ENCODE measurements at places on chromosomes 1 and 21.

DNA sequence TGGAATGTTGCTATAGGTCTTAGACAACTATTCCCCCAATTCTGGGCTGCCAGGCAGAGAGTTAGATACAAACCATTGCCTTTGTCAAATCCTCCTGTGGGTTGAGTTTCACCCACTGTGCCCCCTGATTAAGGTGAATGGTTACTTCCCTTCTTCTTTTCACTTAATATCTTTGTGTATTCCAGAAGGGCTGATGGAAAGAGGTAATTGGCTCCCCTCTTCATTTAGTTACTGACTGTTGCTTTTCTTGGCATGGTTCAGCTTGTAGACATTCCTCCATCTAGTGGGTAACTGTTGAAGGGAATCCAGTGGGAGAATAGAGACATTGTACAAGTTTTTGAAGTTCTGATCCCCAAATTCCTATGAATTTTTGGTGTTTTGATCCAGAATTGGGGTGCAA, 43.8 kb upstream of the MACF1 start:
- DNase-seq, result no peak

DNA sequence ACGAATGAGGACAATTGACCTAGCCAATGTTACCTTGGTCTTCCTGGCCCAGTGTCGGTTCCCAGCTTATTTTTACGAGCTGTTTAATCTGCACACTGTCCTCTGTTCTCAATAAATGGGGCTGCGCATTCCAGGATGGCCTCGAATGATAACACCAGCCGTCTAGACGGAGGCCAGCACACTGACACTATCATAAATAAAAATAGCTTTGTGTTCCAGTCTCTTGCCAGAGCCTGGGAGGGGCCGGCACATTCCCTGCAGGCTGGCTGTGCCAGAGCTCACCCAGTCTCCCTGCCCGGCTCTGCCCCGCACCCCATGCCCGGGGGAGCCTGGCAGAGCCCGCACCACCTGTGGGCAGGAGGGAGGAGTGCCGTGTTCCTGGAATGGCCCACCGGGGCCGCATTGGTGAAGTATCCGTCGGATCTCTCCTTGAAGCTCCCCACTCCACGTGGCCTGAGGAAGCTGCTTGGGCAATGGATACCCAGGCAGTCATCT, 92.1 kb downstream of the SPSB1 start:
- DNase-seq, result no peak

DNA sequence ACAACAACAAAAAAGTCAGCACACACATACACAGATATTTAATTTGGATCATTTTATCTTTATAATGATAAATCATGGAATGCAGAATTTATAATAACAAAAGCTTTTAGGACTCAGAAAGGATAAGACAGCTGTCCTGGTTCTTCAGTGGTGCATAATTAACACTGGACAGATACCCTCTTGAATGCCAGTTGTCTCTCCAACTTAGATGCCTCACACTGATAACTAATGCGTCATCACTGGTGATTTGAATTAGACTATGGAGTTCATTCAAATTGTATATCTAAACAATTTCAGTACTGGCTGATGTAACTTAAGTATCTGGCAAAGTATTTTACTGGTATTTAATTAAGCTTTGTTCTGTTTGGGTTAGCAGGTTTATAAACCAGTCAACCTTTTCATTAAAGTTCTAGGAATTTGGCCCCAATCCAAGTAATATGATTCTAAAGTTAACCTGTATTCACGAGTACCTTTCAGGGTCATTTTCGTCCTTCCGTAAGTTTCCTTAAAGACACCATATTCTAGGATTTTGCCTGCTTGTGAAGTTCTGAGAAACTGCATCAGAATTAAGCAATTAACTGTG, 1199.5 kb upstream of the TMPRSS15 start:
- DNase-seq, result no peak

DNA sequence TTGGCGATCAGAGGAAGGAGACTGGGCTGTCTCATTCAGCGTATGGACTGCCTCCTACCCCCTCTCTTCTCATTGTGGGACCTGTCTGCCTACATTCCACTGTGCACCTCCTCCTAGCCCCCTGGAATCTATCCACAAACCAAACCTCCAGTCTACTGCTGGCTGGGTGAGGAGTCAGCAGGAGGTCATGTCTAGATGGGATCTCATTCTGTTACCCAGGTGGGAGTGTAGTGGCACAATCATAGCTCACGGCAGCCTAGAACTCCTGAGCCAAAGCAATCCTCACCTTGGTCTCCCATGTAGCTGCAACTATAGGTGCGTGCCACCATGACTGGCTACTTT, 18.0 kb upstream of the TTC22 start:
- DNase-seq, result no peak

- no peak for DNase-seq
These were observed 1235.0 kb upstream of the ADGRL4 start for GRCh38 chr1:80241566-80241965.

DNA sequence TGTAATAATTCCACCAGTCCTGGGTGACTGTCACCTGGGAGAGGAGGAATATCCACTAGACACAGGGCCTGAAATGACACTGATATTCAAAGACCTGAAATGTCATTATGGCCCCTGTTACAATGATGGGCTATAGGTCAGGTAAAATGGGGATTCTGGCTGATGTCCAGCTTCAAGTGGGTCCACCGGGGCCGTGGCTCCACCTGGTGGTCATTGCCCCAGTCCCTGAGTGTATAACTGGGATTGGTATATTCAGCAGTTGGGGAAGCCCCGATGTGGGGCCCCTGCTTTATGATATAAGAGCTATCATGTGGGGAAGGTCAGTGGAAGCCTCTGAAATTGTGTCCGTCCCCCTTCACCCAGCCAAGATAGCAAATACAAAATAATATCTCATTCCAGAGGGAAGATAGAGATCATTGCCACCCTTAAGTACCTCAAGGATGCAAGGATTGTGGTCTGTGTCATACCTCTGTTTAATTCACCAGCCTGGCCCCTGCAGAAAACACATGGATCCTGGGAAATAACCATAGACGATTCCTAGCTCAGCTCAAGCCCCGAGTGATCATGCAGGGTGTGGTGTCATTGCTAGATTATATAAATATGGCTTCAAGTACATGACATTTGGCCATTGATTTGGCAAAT, 19.4 kb downstream of the PLEKHO1 start:
- no peak for DNase-seq

GRCh38 chr1:65440915-65441314, 20.4 kb downstream of the LEPR start:
- no peak for DNase-seq

DNA sequence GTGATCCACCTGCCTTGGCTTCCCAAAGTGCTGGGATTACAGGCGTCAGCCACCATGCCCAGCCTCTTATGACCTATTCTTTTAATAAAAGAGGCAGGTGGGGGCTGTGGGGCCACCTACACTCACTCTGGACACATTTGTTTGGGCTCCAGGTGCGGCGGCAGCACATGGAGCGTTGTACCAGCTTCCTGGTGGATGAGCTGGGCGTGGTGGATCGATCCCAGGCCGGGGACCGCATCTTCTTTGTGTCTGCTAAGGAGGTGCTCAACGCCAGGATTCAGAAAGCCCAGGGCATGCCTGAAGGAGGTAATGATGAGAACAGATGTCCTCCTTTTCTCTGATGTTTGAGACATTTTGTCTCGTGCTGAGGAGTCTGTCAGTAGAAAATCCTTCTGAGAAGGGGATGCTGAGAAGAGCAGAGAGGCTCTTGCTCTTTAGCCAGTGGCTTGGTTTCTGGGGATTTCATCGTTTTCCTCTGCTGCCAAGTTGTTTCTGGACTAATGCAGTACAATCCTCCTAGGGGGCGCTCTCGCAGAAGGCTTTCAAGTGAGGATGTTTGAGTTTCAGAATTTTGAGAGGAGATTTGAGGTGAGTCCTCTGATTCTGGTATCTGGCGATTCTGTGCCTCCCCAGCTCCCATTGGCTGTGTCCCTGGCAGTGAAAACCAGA, 17.9 kb upstream of the MIIP start:
- DNase-seq, result no peak

DNA sequence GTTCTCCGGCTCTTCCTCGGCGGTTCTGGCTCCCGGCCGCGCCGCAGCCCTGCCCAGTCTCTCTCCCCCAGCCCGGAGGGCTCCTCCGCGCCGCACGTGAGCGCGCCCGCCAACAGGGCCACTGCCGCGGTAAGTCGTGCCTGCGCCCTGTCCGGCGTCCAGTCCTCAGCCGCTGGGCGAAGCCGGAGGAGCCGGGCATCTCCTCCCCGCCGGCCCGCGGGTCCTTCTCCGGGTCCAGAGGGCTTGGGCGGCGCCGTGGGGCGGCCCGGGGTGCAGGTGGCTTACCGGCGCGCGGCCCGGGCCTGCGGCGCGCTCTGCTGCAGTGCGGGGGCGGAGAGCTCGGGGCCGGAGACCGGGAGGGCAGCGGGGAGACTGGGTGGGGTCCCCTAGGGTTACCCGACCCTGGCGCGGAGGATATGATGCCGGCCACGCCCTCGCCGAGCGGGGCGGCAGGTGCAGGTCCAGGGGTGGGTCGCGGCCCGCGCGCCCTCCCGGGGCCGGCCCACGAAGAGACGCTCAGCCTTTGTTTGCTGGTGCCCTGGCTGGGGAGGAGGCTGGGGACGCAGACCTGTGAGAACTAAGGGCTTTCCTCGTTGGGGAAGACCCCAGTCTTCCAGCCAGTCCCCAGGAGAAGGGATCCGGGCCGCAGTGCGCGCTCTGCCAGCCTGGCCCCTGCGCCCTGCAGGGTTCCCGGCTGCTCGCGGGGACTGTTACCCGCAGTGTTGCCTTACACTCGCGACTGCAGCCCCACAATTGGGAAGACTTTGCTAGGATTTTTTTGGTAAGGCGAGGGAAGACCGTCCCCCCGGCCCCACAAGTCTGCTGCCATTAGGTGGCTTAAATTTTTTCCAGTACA, at the start of gene DOP1B:
Gene DOP1B (plus strand): TSS at position 10 of the 856 bp plus-strand sequence. CDS start 7,910 bp downstream, outside the sequence.
- no peak for DNase-seq

DNA sequence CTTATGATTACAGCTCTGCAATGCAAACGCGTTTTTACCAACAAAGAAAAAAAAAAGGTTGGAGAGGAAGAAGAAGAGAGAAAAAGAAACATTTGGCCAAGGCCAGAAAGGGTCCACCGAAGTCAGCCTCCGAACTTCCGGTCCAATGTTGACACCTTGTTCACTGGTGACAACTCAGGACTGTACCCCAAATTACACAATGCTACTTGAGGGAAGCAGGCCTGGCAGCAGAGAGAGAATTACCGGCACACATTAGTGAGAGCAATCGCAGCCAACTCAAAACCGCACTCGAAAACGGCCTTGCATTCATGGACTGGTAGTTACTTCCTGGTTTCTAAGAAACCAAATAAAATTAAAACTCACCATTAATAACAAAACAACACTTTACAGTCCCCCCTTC, 652.5 kb downstream of the KIF26B start:
- DNase-seq, result no peak

DNA sequence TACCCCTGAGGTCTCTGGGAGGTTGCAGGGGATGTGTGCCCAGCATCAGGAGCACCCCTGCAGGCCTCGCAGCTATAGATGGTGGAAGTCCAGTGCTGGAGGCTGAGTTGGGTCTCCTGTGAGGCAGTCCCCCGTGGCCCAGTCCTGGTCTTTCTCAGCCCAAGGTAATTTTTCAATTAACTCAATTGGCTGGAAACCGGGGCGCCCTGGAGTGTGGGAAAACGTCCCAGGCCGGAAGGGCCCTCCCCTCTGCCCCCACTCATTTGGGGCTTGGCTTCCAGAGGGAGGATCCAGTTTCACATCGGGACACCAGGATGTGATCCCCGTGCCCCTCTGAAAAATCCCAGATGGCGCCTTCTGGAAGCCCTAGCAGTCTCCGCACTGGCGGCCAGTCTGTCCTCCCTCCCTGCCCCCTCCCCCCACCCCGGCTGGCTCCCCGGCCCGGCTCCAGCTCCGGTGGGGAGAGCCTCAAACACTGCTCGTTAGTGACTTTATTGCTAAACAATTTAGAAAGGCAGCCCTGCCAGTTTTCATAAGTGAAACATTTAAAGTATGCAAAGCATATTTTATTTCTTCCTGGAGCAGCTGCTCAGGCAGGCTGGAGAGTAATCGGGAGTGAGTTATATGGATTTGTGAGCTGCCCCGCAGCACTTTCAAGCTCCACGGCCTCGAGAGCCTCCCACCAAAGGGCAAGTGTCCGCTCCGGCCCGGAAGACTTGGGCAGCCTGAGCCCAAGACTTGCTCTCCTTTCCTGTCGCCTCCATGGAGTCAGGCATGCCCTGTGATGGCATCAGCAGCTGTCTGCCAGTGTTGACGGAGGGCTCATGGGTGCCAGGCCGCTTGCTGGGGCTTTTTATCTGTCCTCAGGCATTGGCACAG, 208.2 kb upstream of the TMEM51 start:
- peak; percentile 68 for DNase-seq

GRCh38 chr1:41724248-41724647, 194.5 kb downstream of the HIVEP3 start:
- no peak for DNase-seq

DNA sequence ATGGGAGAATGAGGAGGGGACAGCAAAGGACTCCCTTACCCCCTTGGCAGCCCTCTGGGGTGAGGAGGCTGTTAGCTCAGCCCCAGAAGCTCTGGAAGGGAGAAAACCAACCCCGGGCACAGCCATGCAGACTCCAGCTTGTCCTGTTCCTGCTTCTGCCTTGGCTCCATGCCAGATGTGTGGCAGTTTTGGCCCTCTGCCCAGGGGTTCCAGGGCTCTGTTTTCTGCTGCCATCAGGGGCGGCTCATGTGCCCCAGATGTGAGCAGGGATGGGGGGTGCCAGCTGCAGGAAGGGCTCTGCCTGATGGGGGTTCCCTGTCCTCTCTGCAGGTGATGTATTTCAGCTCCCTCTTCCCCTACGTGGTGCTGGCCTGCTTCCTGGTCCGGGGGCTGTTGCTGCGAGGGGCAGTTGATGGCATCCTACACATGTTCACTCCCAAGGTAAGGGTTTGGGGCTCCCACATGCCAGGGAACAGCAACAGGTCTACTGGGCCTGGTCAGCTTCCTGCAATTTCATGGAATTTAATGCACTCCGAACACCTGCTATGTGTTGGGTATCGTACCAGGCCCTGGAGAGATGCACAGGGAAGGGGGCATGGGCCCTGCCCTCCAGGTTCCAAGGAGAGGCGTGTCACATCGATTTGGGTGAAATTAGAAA, 26.1 kb downstream of the SLC6A17 start:
- no peak for DNase-seq

DNA sequence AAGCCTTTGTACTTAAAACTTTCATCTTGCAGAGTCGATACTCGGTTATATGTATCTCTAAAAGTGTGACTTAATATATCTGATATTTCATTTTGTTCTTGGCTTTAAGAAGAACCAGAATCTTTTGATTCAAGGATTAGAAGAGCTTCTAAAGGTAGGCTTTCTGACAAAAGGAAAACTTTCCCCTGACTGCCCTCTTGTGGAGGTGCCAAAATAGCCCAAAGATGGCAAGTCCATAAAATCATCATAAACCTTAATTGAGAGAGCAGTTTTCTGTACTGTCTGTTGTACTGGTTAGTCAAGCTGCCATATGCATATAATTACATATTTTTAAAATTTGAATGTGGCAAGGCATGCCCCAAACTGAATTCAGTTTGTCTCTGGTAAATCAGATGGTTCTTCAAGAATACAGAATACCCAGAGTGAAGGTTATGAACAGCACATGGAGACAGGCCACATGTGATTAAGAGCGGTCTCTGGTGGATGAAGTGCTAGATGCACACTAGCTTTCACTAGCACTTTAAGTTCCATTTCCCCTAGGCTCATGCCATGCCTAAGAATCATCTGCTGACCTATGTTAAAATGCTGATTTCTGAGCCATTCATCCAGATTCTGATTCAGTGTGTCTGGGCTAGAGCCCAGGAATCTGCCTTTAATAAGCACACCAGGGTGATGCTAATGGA, 27.7 kb upstream of the ELAVL4 start:
- DNase-seq, result no peak

Measured in muscle of arm (tissue), 14 donors.